8988T (cell line): ENCODE measurements at places on chromosomes 3 and 15.

GRCh38 chr3:52277071-52277964, 1.1 kb downstream of the WDR82 start:
- DNase-seq: no peak

- DNase-seq: no peak
Observed at GRCh38 chr3:54303517-54304375, 181.4 kb downstream of the CACNA2D3 start.

GRCh38 chr3:13770170-13771169, 109.4 kb downstream of the WNT7A start:
- no peak for DNase-seq

DNA sequence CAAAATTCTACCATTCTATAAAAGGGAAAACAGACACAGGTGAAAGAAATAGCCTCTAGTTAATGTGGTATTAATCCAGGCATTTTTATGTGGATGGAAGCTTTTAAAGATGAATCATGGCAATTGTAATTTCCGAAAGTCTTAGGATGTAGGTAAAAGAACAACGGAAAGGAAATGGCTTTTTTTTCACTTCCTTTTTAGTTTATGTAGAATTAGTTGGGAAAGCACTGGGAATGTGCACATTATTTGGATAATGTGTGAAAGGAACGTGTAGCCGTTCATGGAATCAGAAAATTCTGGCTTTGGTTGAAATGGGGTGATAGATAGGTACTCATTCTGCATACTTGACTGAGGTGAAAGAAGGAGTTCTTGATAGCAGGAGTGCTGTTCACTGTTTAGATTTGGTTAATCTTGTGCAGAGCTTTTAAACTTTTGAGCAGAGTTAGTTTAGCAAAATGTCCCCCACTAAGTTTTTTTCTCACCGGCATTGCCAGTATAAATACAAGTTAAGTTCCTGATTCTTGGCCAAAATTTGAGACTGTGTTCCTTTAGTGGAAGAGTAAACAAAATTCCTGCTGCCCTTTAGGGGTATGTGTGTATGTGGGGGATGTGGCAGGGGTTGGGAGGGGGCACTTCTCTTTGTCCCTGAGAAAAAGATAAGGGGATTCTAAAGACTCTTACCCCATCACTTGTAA, 20.2 kb upstream of the UTS2B start:
- DNase-seq: no peak

GRCh38 chr3:70094197-70094596, 94.7 kb downstream of the SAMMSON start:
- DNase-seq: no peak

GRCh38 chr3:55159016-55159415, 231.2 kb upstream of the LRTM1 start:
- no peak for DNase-seq

- no peak for DNase-seq
Observed at GRCh38 chr15:52397118-52397517, 101.5 kb upstream of the MYO5C start.

- no peak for DNase-seq
Observed at GRCh38 chr3:171896316-171896715, 53.2 kb downstream of the TMEM212 start.

DNA sequence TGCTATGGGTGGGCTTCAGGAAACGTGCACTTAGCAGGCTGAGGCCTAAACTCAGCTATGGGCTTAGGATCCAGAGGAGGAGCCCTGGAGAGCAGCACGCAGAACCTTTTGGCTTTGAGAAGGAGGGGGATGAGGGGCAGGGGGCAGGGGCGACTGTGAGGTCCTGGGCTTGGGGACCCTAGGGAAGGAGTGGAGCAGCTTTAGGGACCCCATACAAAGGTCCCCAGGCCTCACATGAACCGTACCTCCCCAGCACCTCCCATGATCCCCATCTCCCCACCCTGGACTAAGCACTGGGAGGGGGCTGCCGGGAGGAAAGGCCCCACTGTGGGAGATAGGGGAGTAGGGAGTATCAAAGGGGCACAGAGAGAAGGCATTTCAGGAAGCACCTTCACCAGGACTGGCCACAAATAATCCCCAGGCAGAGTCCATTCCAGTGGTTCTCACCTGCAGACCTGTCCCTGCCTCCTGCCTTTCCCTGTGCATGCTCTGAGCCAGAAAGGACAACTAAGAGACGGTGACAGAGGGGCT, 62.0 kb upstream of the KLF13 start:
- no peak for DNase-seq

GRCh38 chr3:133540896-133541674, 32.4 kb upstream of the CDV3 start:
- DNase-seq: no peak

- no peak for DNase-seq
Observed at GRCh38 chr3:72494626-72495025, 353.6 kb downstream of the SHQ1 start.

DNA sequence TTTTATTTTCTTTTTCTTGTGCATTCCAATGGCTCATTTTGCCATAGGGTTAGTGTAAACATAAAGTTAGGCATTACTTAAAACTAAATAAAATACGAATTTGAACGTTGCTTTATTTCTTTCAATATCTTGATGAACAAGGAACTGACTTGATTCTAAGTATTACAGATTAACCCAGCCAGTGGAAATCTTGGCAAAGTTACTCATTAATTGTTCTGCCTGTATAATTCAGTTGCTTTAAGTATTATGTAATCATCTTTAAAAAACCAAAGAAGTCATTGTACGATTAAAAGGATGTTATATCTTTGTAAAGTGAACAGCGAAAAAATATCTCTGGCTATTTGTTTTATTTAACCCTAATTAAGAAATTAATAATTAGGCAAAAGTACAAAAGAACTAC, 737.9 kb upstream of the BCHE start:
- DNase-seq: no peak

DNA sequence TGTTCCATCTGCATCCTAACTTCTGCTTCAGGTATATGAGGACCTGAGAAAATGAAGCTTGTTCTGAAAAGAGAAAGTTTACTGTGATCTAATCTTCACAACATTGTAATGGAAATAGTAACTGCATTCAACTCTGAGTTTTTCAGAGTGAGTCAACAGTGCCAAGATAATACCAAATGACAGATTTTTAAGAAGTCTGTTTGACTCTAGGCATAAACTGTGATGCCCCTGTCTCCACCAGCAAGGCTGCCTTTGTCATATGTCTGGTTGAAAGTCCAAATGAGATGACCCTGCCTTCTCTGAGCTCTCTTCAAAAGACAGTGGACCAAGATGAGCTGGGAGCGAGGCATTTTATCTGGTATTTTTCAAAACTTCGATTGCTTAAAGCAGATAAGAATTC, 44.8 kb upstream of the B3GNT5 start:
- DNase-seq: no peak

GRCh38 chr3:169295912-169296570, 367.5 kb downstream of the MECOM start:
- no peak for DNase-seq

GRCh38 chr3:150912501-150912900, 7.3 kb upstream of the MINDY4B start:
- no peak for DNase-seq

DNA sequence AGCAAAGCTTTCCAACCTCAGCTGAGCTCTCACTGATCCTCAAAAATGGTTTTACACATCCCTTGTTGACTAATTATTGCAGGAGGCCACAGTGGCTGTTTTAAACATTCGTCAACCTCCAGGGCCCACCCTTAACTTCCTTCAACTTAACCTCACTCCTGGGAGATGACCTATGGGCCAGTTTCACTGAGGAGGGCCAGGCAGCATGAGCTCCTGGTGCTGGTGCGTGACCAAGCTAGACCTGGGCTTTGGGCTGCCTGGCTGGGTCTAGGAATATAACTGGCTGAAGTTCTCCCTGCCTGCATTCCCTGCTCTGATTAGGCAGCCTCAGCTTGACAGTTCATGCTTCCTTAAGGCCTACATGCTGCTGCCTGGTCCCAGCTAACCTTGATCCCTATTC, 273.7 kb upstream of the ATP11B start:
- no peak for DNase-seq

- DNase-seq: no peak
Observed at GRCh38 chr15:49151831-49152230, 3.6 kb downstream of the COPS2 start.

DNA sequence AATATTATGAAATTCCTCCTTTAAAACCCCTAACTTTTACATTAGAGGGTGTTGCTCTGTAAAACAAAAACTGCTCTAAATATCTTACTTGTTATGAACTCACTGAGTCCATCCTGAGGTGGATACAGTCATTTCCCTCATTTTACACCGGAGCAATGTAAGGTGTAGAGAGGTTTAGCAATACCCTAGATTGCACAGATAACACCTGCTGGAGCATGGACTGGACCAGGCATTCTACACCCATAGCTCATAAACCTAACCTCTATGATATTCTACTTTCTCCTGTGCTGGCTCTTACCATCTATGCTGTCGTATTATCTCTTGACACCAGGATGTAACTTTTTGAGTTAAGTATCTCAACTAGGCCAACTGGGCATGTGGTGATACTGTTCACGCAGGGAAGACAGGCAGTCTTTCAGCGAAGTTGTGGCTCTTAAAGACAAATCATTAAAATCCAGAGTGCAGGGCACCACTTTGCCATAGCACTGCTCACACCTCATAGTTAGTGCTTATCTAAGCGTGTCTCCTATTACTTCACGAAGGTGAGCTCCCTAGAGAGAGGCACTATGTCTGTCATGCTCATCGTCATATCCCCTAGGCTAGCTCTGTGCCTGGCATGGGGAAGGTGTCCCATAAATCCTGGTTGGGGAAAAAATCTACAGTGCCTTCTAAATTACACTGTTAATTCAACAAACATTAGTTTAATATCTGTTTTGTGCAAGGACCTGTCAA, 100.1 kb upstream of the SLC2A2 start:
- no peak for DNase-seq

DNA sequence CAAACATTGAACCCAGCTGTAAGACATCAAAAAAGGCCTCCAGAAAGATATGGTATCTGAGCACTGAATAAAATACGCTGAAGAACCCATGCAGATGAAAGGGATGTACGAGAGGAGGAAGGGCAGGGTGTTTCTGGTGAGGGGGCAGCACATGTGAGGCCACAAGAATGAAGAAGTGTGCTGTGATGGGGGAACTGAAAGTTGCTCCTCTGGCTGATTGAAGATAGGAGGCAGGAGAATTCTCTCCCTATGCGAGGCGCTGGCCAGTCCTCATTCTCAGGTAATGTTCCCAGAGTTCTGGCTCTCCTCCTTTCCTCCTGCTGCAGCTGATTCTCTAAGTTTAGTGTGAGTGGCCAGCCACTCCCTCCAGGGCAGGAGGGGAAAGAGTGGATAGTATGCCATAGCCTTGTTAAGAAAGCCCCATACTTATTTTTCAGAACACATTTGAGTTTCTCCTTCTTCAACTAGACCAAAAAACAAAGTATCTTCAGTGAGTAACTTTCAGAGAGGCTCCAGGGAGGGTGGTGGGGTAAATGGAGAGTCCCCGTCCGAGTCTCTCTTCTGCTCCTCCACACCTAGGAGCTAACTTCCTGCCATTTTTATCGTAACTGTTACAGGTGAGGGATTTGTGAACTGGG, 26.9 kb upstream of the MYO1E start:
- DNase-seq: no peak

DNA sequence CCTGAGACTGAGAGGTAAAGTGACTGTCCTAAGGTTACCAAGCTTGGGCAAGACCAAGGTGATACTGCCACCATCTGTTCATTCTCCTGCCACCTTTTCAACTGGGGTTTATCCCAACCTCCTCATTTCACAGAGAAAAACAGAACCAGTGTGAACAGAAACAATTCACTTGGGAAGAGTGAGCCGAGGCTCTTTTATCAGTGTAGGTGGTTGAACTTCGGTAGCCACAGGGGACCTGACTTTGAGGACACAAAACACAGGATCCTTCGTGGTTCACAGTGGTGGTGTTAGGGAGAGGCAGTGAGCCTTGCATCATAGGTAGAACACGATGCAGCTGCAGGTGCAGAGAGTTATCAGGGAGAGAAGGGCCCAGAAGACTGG, 72.8 kb upstream of the ICE2 start:
- DNase-seq: no peak

DNA sequence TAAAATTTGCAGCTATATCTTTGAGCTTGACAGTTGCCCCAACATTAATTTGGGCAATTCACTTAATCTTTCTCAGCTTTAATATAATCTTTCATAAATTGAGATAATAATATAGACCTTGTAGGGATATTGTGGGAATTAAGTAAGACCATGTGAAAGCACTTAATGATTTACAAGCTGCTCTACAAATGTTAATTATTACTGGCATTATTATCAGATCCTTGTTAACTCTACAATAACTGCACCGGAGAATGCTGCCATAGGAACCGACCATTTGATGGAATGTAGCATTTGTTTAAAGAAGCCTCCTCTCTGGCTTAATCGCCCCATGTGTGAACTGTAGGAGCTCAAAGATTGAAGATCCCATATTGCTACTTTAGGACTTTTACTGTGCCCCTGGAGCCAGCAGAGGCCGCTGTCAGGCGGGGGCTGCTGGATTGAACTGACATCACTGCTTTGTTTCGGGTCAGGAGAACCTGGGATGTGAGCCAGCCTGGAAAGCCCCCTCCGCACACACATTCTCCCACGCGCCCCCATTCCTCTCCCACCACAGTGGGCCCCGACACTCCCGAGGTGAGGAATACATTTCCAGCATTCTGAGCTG, 154.2 kb upstream of the TNIK start:
- DNase-seq: peak; percentile 25

DNA sequence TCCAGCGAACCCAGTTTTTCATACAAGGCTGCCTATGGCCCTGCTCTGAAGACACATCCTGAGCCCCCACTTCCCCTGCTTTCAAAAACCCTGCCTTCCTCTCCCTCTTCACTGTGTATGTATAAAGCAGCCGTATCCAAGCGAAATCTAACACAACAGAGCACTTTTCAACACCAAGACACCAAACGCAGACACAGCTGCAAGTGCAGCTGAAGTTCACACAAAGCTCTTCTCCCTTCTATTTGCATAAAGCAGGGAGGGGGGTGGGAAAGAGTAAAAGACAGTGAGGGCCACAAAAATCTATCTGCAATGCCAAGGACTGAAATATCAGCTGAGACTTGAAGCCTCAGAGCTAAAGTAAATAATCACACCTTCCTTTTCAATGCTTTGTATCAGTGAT, 35.1 kb upstream of the CSPG5 start:
- no peak for DNase-seq

DNA sequence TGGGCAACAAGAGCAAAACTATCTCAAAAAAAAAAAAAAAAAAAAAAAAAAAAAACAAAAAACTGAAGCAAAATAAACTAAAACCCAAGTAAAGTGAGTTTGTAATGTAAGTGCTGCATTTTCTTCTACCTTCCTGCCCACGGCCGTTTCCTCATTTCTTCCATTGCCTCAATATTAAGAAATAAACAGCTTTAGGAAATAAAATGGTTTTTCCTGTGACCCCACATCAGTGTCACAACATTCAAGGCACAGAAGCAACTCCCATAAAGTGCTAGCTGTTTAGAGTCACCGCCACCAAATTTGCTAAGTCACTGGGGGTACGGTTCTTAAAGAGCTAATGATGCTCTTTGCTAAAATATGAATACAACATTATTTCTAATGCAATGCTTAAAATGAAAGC, 3.3 kb downstream of the PKM start:
- DNase-seq: no peak

- DNase-seq: no peak
Observed at GRCh38 chr3:29649815-29650547, 369.1 kb downstream of the RBMS3 start.

GRCh38 chr3:38573556-38573955, 75.9 kb downstream of the SCN5A start:
- DNase-seq: no peak
